Thyroid gland (tissue), 4 donors: ENCODE measurements at places on chromosomes 11 and 22. TPM values are rescaled to one million over a fixed set of nuclear protein-coding genes. Genes with fewer than 3 reads are reported as not detected.
A peak's percentile ranks its signal among the peaks of the same experiment; 100 is the strongest.

DNA sequence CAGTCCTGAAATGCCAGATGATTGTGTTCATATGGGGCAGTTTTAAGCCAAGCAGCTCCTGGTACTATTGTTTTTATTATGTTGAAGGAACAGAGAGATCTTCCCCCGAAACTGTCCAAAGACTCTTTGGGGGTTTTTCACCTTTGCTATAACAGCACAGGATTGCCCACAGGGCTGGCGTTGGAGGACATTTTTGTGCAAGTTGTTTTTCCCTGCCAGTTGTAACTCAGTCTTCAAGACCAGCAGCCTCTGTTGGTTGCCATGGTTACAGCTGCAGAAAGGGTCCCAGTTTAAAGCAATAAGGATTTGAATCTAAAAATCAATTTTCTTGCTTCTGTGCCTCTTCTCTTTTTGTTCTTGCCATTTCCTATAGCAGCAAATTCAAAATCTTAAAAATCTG is 45.4 kb upstream of the YWHAH start:
- no peaks in the 10 kb centered on the region for H3K27me3 ChIP-seq
- H3K36me3 ChIP-seq = peaks cover 13% of the 10 kb centered on the region
- H3K4me1 ChIP-seq = no peaks in the 10 kb centered on the region
- DNase-seq = no peak

LRRC74B gene
- total RNA-seq = not detected

DNA sequence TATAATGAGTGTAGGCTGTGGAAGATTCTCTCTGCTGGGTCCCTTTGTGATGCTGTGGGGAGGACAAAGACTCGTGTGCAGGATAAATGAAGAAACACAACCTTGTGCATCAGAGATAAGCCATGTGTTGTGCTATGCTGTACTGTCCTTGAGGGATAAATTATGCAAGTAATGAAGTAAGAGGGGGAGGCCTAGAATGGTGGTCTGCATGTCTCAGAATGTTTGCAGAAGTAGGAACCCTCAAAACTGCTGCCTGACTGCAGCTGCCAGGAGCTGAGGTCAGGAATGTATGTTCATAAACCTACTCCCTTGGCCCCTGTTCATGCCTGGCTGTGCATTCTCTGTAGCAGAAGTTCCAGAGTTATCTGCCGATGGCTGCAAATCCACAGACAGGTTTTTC is 4.6 kb upstream of the SMCO4 start:
- peaks cover 37% of the 10 kb centered on the region for H3K4me1 ChIP-seq
- H3K4me3 ChIP-seq = no peak overlapping the region
- no peaks in the 10 kb centered on the region for H3K36me3 ChIP-seq
- peak overlapping the region; percentile 95 for H3K27ac ChIP-seq
- DNase-seq = no peak

DNA sequence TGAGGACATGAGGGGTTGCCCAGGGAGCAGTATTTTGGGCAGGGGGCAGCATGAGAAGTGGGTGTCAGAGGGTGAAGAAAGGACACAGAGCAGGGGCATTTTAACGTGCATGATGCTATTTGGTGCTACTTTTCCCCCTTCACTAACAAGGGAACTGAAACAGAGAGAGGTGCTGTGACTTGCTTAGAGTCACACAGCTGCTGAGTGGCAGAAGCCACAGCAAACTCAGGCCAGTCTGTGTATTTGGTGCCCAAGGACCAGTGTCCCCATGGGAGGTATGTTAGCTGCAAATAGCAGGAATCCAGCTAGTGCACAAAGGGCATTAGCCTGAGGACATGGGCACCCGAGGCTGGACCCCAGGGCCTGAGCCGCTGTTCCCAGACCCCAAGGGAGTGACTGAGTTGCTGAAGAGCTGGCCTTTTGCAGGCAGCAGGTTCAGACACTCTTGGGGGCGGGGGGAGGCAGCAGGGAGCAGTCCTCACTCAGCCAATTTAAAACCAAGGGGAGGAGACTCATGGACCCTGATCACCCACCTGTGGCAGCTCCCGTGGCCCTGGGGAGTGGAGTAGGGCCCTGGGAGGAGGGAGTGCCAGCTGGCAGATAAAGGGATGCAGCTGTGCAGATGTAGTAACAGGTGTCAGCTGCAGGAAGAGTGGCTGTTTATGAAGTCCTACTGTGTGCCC is 14.6 kb downstream of the PARVG start:
- no peak overlapping the region for H3K4me3 ChIP-seq
- no peaks in the 10 kb centered on the region for H3K36me3 ChIP-seq
- DNase-seq = no peak
- H3K27me3 ChIP-seq = no peaks in the 10 kb centered on the region

- H3K36me3 ChIP-seq = no peaks in the 10 kb centered on the region
- H3K4me3 ChIP-seq = no peak overlapping the region
- no peaks in the 10 kb centered on the region for H3K27me3 ChIP-seq
- peak overlapping the region; percentile 59 for H3K27ac ChIP-seq
- DNase-seq = no peak
- peaks cover 11% of the 10 kb centered on the region for H3K4me1 ChIP-seq
Observed at GRCh38 chr11:115363921-115364320, 140.3 kb downstream of the CADM1 start.

GRCh38 chr11:111540114-111540936 is at the start of gene LAYN:
Gene LAYN, plus strand, starts transcription at chr11:111540720. Its CDS starts 124 bp downstream, at chr11:111540844.
- no peaks in the 10 kb centered on the region for H3K27me3 ChIP-seq
- H3K36me3 ChIP-seq = no peaks in the 10 kb centered on the region
- H3K4me3 ChIP-seq = peak within 1 kb of the TSS; percentile 74
- DNase-seq = peak; percentile 68

DNA sequence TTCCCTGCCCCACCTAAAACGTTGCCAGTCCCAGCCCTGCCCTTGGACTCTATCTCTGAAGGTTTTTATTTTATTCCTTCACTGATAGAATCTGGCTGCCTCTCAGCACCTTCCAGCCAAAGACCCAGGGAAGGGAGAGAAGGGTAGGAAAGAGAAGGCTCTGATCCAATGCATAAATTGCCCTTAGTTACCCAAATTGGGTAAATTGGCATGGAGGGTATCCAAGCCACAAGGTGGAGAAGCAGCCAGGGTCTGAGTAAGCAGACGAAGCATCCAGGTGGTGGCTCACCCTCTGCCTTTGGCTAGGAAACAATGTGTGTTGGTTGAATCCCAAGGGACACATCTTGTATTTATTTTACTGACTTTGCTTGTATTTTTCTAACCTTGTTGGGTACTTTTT is 89.0 kb downstream of the FEZ1 start:
- no peak for DNase-seq
- H3K27ac ChIP-seq = no peak overlapping the region
- no peaks in the 10 kb centered on the region for H3K4me1 ChIP-seq
- H3K4me3 ChIP-seq = no peak overlapping the region
- no peaks in the 10 kb centered on the region for H3K36me3 ChIP-seq

GRCh38 chr11:66725647-66726046 is 3.4 kb downstream of the SPTBN2 start:
- peaks cover 11% of the 10 kb centered on the region for H3K4me1 ChIP-seq
- H3K36me3 ChIP-seq = no peaks in the 10 kb centered on the region
- DNase-seq = no peak
- H3K27me3 ChIP-seq = no peaks in the 10 kb centered on the region
- no peak overlapping the region for H3K4me3 ChIP-seq
- no peak overlapping the region for H3K27ac ChIP-seq

DNA sequence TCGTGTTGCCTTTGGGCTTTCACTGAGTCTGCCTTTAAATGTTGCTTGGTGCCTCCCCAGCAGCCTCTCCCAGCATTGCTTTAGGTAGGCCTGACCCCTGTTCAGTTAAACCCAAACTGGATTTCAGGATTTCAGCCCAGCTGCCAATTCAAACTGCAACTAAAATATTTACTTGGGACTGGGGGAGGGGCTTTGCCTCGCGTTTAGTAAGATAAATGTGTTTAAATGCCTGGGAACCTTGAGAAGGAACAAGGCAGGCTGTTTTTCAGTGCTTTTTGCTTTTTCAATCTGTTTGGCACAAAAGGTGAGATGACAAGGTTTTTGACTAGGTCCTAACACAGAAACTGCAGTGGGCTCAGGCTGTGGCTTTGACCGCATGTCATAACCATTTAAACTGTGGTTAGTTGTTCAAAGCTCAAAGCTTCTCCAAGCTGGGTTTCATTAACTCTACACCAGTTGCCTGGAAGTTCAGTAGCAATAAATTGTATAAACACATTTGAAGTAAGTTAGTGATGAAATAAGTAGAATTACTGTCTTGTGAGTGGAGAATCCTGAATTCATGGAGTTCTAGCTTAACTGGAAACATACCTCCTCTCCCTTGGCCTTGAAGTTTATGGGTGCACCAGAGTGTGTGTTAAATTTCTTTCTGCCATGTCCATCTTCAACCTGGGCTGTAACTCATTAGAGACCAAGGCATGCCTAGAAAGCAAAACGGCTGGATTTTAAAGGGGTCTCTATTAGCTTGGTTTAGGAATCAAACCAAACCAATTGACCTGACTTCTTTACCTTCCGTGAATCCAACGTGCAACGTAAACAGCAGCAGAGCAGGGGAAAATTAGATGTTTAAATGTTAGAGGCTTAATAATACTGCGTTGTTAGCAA is 3.6 kb downstream of the PKNOX2 start:
- peak; percentile 55 for DNase-seq
- no peaks in the 10 kb centered on the region for H3K36me3 ChIP-seq
- H3K27me3 ChIP-seq = no peaks in the 10 kb centered on the region
- H3K4me1 ChIP-seq = peaks cover 39% of the 10 kb centered on the region
- no peak overlapping the region for H3K4me3 ChIP-seq

DNA sequence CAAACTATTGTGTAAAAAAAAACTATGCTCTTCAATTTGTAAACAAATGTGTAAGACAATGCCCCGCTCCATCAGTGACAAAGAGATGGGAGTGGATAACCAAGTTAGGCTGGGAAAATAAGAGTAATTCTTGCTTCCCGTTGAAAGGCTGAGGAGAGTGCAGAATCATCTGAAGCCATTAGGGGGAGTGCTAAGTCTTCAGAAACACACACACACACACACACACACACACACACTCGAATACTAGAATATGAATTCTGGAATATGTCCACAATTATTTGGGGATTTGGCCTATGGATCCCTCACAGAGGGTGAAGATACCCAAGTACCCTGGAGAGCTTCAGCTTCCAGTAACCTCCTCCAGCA is 27.8 kb upstream of the ROBO3 start:
- peak; percentile 23 for DNase-seq
- H3K36me3 ChIP-seq = no peaks in the 10 kb centered on the region
- H3K27ac ChIP-seq = no peak overlapping the region
- no peaks in the 10 kb centered on the region for H3K27me3 ChIP-seq

KCNJ1 gene
- total RNA-seq = 0.11 TPM

- no peaks in the 10 kb centered on the region for H3K36me3 ChIP-seq
- H3K4me1 ChIP-seq = no peaks in the 10 kb centered on the region
Observed at GRCh38 chr11:77244277-77245027, 57.0 kb downstream of the GDPD4 start.

GRCh38 chr22:44423556-44424358 is 74.3 kb downstream of the RTL6 start:
- no peaks in the 10 kb centered on the region for H3K27me3 ChIP-seq
- H3K4me3 ChIP-seq = no peak overlapping the region
- H3K27ac ChIP-seq = no peak overlapping the region
- H3K36me3 ChIP-seq = no peaks in the 10 kb centered on the region
- DNase-seq = no peak
- H3K4me1 ChIP-seq = no peaks in the 10 kb centered on the region

- H3K36me3 ChIP-seq = no peaks in the 10 kb centered on the region
- peaks cover 98% of the 10 kb centered on the region for H3K4me1 ChIP-seq
- H3K27me3 ChIP-seq = no peaks in the 10 kb centered on the region
- no peak for DNase-seq
- no peak overlapping the region for H3K27ac ChIP-seq
- no peak overlapping the region for H3K4me3 ChIP-seq
Observed at GRCh38 chr11:114115451-114115928, 56.0 kb downstream of the ZBTB16 start.

DNA sequence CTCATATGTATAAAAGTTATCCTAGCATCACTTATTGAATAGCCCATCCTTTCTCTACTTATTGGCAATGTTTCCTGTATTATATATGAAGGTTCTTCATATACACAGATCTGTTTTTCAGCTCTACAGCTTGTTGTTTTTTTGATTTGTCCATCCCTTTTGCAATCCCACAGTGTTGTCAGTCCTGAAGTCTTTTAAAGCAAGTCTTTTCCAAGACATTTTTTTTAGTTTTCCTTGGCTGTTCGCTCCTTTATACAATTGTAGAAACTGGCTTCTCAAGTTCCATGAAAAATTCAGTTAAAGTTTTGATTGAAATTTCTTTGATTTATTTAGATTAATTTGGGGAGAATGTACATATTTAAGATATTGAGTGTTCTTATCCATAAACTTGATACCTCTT is 295.3 kb upstream of the SORL1-AS1 start:
- H3K4me3 ChIP-seq = no peak overlapping the region
- H3K4me1 ChIP-seq = no peaks in the 10 kb centered on the region
- no peak for DNase-seq
- H3K36me3 ChIP-seq = no peaks in the 10 kb centered on the region
- H3K27ac ChIP-seq = no peak overlapping the region
- H3K27me3 ChIP-seq = no peaks in the 10 kb centered on the region

DNA sequence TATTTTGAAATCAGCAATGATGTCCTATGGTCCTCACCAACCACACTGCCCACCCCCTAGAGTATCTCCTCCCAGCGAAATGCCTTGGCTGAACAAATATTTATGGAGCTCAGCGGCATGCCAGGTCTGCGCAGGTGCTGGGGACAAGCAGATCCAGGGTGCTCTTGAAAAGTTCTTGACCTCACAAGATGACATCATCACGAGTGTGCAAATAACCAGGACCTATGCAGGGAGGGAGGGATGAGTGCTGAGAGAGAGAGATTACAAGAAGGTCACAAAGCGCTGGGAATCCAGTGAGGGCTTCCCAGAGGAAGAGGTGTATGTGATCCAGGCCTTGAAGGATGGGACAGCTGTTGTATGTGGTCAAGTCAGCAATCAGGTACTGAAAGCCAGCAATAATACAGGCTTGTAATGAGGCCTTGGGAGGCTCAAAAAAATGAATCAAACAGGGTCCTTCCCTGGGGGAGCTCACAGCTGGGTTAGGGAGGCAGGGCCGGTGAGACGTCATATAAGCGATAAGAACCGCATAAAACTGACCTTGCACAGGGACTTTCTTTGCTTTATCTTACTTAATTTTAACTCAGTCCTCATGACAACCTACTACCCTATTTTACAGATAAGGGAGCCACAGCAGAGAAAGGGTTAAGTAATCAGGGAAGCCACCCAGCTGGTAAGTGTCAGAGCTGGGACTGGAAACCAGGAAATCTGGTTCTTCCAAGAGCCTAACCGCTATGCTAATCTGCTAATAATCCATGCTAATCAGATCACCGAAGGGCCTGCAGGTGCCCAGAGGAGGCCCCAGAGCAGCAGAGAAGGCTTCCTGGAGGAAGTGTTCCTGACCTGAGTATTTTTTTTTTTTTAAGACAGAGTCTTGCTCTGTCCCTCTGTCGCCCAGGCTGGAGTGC is 8.2 kb downstream of the ARRB1 start:
- H3K36me3 ChIP-seq = no peaks in the 10 kb centered on the region
- H3K27me3 ChIP-seq = no peaks in the 10 kb centered on the region
- H3K27ac ChIP-seq = no peak overlapping the region
- H3K4me3 ChIP-seq = no peak overlapping the region
